ENCODE measurements at places on chromosomes 6 and 20.
A peak's percentile ranks its signal among the peaks of the same experiment; 100 is the strongest.

DNA sequence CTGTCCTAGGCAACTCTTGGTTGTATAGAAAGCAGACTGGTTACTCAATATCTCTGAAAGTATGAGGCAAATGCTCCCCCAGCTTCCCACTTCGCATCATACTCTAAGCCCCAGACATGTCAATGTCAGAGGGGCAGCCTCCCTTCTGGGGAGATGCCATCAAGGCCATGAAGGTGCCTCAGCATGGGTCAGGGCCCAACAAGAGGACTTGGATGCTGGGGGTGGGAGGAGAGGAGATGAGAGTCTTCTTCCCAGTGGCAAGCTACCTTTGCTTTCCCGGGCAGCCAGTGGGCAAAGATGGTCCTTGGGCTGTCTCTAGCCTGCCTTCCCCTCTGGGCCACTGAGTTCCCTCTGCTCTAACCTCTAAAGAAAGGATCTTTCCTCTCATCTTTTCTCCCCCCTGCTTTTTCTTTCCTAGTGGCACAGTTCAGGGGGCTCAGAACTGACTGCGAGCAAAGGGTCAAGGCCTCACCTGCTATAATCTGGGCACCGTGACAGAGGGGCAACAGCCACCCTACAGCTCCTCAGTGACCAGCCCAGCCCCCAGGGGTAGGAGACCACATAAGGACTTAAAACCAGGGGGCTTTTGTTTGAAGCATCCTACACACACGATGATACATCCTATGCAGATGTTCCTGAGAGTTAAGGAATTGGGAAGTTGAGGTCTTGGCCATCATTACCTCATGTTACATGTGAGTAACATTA, 26.2 kb downstream of the MOCS1 start:
- DNase-seq = no peak

DNA sequence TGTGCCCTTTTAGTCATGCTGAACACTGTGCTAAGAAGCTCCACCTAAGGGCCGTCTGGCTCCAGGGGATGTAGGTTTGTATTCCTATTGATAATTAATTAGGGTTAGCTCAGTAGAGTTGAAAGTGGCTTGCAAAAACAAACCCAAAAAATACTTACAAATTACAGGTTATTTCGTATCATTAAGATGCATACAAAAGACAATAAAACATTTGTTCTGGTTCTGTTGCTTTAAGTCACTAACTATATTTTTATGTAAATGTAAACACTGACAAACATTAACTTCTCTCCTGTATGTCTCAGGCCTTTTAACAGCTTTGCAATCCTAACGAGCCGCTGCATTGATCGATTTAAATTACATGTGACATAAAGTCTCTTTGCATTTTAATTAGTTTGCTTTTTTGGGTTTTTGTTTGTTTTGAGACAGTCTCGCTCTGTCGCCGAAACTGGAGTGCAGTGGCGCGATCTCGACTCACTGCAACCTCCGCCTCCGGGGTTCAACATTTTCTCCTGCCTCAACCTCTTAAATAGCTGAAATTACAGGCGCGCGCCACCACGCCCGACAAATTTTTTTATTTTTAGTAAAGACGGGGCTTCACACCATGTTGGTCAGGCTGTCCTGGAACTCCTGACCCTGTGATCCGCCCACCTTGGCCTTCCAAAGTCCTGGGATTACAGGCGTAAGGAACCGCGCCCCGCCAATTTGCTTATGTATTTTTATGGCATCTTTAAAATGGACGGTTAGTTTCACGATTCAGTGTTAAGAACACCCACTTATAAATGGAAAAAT, 110.9 kb downstream of the HFE start:
- peak; percentile 34 for DNase-seq

- DNase-seq = no peak
Observed at GRCh38 chr6:108675226-108676200, 114.8 kb downstream of the FOXO3 start.

DNA sequence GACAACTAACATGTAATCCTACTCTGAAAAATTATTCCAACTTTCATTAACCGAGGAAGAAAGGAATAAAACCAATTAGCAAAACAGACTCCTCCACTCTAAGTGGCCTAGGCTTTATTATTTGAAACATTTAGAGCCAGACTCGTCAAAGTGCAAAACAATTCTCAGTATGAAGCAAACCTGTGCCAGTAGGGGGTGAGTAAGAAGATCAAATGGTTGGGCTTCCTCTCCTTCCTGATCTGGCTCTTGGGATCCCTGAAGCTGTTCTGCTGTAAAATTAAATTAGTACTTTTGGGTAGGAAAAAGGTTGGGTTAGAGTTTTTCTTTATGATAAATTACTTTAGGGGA, 177.6 kb upstream of the MAN1A1 start:
- DNase-seq = no peak

- no peak for DNase-seq
Observed at GRCh38 chr6:156919814-156920369, 142.7 kb downstream of the ARID1B start.

GRCh38 chr6:132298344-132298949, 102.8 kb downstream of the MOXD1 start:
- peak; percentile 32 for DNase-seq

- no peak for DNase-seq
Observed at GRCh38 chr6:3885262-3886036, 36.3 kb downstream of the FAM50B start.

DNA sequence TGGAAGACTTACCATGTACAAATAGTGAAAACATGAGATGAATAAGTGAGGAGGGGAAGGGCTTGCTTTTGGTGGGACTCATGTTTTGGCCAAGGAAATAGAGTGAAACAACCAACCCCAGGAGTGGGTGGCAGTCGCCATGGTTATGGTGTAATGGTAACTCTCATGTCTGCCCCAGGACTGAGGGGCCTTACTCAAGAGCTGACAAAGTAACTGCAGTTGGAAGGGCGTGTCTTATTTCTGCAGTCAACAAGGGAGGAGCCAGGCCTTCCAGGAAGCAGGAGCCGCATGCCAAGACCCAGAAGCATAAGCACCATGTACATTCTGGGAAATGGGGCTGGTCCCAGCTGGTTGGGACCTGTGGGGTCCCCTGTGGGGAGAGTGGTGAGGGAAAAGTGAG, 108.5 kb downstream of the UNC5CL start:
- DNase-seq = no peak

GRCh38 chr20:61408951-61409740, 157.1 kb downstream of the CDH4 start:
- no peak for DNase-seq

DNA sequence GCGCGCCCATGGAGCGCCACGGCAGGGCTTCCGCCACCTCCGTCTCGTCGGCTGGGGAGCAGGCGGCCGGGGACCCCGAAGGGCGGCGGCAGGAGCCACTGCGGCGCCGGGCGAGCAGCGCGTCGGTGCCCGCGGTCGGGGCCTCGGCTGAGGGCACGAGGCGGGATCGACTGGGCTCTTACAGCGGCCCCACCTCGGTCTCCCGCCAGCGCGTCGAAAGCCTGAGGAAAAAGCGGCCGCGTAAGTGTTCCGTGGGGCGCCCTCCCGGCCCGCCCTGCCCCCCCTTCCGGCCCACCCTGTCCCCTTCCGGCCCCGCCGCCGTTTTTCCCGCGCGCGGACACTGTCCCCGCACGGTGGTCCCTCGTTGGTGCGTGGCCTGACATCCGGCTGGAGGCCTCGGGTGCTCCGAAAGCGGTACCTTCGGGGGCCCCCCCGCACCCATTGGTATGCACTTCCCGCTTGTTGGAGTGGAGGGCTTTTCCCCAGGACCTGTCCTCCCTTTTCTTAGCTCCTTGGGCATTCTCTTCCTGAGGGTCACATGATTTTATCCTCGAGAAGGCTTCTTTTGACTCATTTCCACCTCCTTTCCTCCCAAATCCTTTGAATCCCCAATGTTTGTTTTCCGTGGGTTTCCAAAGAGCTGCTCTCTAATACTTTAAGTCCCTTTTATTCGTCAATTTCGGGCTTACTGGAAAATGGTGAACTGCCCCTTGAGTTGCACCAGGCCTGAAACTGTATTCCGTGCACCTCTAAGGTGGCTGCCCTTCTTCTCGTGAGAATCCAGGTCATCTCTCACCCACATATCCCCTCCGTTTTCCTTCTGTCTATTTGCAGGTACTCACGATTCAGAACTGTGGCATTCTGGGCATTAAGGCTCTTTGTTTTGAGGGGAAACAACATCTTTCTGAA, 556 bp downstream of the PANK2 start:
- DNase-seq = peak; percentile 39

DNA sequence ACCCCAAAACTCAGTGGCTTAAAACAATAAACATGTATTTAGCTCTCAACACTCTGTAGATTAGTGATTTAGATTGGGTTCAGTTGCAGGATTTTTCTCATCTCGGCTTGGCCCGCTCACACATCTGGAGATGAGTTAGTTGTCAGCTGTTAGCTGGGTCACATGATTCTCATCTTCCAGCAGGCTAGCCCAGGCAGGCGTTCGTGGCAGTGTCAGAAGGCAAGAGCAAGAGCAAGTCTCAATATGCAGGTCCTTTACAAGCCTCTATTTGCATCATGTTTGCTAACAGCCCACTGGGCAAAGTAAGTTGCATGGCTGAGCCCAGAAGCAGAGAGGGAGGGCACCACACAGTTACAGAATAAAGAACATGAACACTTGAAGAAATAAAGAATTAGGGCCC, 83.6 kb upstream of the MYLIP start:
- no peak for DNase-seq

DNA sequence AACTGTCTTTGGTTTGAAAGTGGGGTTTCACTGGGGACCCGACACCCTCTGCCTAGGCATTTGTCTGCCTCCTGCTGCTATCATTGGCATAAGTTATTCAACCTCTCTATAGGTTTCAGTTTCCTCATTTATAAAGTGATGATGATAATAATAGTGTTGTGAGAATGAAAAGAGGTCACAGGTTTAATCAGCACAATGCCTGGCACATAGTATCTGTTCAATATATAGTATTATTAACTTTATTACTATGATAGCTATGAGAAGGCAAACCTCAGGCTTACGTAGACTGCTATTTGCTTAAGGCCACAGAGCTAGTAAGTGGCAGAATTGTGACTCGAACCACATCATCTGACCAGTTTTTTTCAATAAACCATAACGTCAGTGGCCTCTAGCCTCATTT, 256.8 kb downstream of the CDKAL1 start:
- DNase-seq = no peak

GRCh38 chr20:19392344-19393130, 180.1 kb downstream of the SLC24A3 start:
- DNase-seq = no peak

DNA sequence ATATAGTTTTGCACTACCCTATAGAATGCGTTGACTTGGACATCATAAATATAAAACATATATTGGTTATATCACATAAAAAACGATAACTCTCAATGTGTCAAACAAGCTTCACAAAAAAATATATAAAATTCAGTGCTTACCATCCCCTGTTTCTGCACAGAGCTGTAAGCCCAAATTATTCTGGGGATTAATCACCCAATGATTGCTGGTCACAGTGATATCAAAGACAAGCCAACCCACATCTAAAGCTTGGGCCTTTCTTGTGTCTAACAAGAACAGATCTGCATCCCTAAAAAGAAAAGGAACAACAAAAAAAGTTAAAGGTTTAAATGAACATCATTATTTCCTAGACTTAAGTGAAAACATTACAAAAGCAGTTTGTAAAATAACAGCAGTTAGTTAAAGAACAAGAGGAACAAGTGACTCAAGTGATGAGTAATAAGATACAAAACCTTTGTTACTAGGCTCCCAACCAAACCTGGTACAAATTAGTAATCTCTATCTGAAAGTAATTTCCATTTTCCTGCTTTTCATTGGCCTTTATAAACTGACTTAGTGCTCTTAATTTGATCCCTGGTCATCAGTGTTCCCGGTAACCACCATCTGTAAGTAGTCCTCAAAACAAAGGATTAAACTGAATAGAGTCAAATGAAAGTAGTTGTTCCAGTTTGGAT, 81.1 kb downstream of the BMP5 start:
- DNase-seq = no peak

DNA sequence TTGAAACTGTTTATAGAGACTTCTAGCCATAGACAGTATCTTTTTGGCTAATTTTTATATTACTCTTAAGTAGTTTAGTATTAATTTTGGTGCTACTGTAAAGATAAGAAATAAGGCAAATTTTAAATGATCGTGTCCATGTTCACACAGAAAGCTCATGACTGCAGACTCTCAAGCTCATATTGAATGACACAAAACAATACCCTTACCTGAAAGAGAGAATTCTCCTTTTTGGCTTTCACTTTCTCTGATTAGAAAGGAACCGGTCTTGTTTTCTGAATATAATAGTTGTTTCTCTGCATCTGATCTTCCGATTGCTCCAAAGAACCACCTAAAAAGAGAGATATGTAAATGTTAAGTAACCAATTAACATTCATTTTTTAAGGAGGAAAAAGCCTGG, 57.0 kb downstream of the FRK start:
- no peak for DNase-seq

DNA sequence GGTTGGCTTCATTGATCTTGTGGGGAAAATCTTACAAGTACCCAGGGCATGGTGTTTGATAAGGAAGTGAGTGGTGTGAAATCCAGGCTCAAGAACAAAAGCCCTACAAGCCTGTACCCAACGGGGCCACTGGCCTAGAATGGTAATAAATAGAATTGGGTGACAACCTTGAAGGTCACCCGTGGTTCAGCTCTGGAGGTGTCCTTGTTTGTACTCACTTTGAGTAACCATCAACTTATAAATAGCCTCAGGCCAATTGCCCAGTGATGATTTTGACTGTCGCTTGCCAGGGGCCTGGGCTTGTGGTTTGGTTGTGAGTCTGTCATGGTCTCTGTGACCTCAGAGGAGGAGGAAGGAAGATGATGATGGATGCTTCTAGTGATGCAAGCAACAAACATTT, 87.8 kb downstream of the PHACTR3 start:
- DNase-seq = no peak

DNA sequence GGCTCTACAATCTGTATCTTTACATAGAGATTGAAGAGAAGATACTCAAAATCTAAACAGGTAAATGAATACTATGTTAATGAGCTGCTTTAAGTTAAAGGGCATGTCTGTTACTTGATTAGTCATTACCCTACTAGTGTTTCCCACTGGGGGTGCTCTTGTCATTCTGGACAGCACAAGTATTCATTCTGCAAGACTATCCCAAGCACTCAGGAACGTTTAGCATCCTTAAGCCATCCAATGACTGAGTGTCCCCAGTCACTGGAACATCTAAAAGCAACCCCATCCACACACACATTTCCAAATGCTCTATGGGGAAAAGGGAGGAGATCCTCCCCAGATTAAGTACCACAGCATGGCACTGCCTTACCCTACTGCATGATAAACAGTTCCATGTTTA, 25.7 kb downstream of the EZR start:
- DNase-seq = peak; percentile 60

DNA sequence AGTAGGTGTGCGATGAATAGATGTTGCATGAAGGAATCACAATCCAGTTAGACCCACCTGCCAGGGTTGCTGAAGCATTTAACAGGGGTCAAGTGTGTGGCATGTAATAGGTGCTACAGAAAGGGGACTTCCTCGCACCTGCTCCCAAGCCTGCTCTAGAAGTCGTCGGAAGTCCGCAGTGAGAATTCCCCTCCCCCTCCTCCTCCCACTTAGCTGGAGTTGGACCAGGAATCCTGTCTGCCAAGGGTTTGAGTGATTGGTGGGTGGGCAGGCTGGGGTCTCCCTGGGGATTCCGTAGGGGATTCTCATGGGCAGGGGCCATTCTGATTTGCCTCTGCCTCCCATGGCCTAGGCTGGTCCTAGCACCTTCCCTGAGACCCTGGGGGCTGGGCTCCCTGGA, 10.3 kb downstream of the SCRT2 start:
- no peak for DNase-seq
